ENCODE measurements at places on chromosomes 7 and 10.

GRCh38 chr7:45589061-45589460, 14.9 kb downstream of the ADCY1 start:
- no peak for DNase-seq

- DNase-seq: no peak
These were observed 152.3 kb upstream of the SHH start for GRCh38 chr7:155964543-155964942.

- peak; percentile 3 for DNase-seq
These were observed 1091.2 kb downstream of the KCNMA1 start for GRCh38 chr10:76546411-76546810.

GRCh38 chr10:36462194-36462593, 663.2 kb upstream of the ANKRD30A start:
- DNase-seq: no peak

DNA sequence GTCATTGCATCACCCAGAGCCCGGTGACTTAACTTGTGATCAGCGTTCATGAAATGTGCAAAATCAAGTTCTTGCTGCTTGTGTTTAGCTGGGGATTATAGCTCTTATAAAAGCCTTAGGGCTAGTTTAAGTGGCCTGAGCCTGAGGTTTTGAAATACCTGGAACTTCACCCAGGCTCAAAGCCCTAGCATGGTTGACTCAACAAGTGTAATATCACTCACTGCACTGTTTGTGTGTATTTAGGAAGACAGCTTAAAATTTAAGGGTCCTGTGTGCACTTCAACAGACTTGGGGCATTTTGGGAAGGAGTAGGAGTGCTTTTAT, 489.5 kb downstream of the GATA3 start:
- DNase-seq: no peak

DNA sequence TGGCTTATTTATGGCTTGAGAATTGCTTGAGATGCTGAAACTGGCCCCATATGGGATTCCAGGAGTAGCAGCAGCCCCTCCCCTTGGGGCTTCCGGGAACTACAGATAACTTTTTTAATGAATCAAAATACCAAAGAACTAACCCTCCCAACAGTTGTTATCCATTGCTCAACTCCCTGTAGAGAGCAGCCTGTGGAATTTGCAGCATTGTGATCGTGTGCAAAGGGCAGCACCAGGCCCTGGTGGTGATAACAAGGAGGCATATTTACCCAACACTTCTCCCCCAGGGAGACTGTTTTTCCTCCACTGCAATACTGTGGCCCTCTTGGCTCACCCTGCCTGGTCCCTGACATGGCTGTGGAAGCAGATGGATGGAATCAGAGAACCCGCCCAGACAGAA, 196.2 kb downstream of the PLXNA4 start:
- DNase-seq: no peak

DNA sequence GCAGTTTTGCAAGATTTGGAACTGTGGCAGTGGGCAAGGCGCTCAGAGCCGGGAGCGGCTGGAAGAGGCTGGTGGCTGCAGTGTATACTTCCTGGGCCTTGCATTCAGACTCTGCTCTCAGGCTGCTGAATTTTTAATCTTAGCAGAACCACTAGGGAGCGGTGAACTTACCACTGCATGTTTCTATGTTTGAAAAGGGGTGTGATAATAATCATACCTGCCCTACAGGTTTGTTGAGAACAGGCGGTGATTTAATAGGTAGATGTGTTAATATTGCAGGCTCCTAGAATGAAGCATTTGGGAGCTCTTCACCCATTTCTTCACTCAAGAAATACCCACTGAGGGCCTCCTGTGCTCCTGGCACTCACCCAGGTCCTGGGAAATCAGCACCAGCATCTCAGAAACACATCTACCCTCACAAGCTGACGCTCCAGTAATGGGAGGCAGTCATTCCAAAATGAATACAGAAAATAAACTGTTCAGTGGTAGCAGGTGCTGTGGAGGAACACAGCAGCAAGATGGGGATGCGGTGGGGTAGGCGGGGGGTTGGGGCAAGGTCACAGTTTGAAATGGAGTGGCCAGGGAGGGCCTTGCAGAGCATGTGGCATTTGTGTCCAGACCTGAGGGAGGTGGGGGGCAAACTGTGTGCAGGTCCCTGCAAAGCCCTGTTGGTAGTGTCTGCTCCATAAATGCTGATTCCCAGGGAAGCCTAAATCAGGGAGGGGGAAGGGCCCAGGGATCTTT, 41.0 kb downstream of the VWA2 start:
- no peak for DNase-seq
